ENCODE measurements at places on chromosomes 1 and 21.

- DNase-seq: no peak
Measured at GRCh38 chr1:179083533-179083932, 1.7 kb downstream of the TOR3A start.

- DNase-seq: no peak
Measured at GRCh38 chr1:80825067-80825466, 975.7 kb upstream of the ADGRL2 start.

DNA sequence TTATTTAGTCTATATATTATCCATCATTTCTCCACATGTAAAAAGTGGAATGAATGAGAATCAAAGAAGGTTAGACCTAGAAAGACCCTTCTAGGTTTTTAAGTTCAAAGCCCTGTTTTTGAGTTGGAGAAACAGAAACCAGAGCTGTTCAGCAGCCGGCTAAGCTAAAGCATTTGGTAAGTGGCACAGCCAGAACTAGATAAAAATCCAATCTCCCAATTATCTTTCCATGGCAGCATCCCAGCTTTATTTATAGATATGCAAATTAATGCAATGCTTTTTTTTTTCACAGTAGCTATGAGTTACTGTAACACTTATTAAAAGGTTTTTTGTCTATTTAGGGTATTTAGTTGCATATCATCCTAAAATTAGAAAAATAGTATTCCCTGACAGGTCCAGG lies 85.1 kb downstream of the NIBAN1 start:
- DNase-seq: no peak

- DNase-seq: no peak
Measured at GRCh38 chr1:68223687-68224086, 8.6 kb downstream of the WLS start.

- DNase-seq: no peak
Measured at GRCh38 chr1:236868625-236869467, 73.8 kb downstream of the MTR start.

GRCh38 chr1:55039342-55040082 lies at the start of gene PCSK9:
PCSK9 (plus strand) TSS chr1:55039548; CDS start chr1:55039838, 290 bp downstream.
- DNase-seq: no peak

- no peak for DNase-seq
Measured at GRCh38 chr1:119279456-119280381, 88.9 kb upstream of the HAO2 start.

Data from hepatic stellate cell (primary cell).